ENCODE measurements at places on chromosomes 16 and 17.

DNA sequence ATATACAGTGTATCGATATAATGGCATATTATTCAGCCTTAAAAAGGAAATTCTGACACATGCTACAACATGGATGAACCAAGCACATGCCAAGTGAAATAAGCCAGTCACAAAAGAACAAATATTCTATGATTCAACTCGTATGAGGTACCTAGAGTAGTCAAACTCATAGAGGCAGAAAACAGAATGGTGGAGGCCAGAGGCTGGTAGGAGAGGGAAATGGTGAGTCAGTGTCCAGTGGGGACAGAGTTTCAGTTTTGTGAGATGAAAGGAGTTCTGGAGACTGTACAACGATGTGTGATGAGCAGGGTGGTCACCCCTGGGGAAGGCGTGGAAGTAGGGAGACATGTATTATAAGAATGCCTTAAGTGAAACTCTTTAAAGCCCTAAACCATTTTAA lies 39.9 kb downstream of the RNF157 start:
- no peak for DNase-seq

DNA sequence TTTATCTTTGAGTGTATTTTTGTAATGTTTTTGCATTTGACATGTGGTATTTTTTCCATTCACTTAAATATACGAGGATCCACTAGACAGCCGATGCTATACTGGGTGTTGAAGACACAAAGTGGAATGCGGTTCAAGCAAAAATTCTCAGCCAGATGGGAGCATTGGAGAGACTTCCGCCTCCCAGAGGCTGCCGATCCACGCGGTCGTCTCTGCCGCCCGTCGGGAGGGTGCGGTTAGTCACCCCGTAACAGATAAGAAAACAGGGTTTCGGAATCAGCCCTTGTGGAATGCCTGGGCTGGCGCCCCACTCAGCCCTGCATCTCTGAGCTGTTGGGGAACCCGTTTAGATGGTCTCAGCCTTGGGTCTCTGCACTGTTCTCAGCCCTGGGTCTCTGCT lies 7.3 kb downstream of the GSE1 start:
- DNase-seq: no peak

- no peak for DNase-seq
These were observed 67.8 kb downstream of the GOSR1 start for GRCh38 chr17:30545024-30545423.

GRCh38 chr17:39404542-39405378 lies 3.3 kb upstream of the FBXL20 start:
- peak; percentile 71 for DNase-seq

Data from amniotic stem cell (primary cell).